MCF 10A (cell line): ENCODE measurements at places on chromosomes 12 and 14. TPM values are rescaled to one million over a fixed set of nuclear protein-coding genes. Genes with fewer than 3 reads are reported as not detected.
A peak's percentile ranks its signal among the peaks of the same experiment; 100 is the strongest.

OAS2 gene
- total RNA-seq: 0.33 and 0.71 TPM in 2 replicates

ACOT6 gene
- total RNA-seq: not detected in 2 replicates

MMP17 gene
- total RNA-seq: 4.3 and 5.4 TPM in 2 replicates

AMN gene
- 0.29 TPM in 1 of 2 replicates, not detected in the other for total RNA-seq

CLEC2B gene
- total RNA-seq: 1.8 and 2.2 TPM in 2 replicates

BCL2L14 gene
- not detected in 2 replicates for total RNA-seq

A2M gene
- not detected in 2 replicates for total RNA-seq

SRRM4 gene
- total RNA-seq: not detected in 2 replicates

RPGRIP1 gene
- not detected in 2 replicates for total RNA-seq

AVPR1A gene
- not detected in 2 replicates for total RNA-seq

DNA sequence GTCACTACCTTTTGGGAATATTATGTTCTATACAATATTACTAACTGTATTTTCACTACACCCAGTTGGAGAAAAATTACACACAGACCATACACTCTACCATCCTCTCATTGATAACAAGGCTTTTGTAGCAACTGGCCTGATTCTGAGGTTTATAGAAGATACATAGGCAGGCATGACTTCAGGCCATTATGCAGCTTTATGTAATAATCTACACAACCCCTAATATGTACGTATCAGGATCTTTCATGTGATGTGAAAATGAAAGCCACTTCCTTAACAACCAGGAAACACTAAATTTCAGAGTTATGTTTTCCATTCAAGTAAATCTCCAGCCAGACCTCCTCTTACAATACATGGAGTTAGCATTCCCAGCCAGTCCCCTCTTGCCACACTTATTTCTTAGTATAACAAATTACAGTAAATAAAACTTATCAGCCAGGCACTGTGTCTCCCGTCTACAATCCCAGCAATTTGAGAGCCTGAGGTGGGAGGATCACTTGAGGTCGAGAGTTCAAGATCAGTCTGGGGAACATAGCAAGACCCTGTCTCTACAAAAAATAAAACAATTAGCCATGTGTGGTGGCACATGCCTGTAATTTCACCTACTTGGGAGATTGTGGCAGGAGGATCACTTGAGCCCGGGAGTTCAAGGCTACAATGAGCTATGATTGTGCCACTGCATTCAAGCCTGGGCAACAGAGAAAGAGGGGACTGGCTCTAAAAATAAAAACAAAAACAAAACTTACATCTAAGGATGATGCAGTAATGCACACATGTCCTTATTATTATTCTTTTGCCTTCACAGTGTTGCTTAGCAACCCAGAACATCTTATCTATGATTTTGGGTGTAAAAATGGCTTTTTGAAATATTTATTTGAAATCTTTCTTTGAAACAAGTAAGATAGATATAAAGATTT lies 10.4 kb upstream of the OSBPL8 start:
- H3K36me3 ChIP-seq: peaks cover 5% of the 10 kb centered on the region
- no peaks in the 10 kb centered on the region for H3K27me3 ChIP-seq
- H3K4me1 ChIP-seq: no peaks in the 10 kb centered on the region
- no peak for DNase-seq
- H3K4me3 ChIP-seq: no peak overlapping the region
- H3K27ac ChIP-seq: no peak overlapping the region

GRCh38 chr12:3556716-3557115 lies 65.7 kb downstream of the PRMT8 start:
- no peaks in the 10 kb centered on the region for H3K4me1 ChIP-seq
- no peak for DNase-seq
- H3K36me3 ChIP-seq: no peaks in the 10 kb centered on the region

- DNase-seq: no peak
- H3K36me3 ChIP-seq: peaks cover 25% of the 10 kb centered on the region
- H3K4me1 ChIP-seq: peaks cover 6% of the 10 kb centered on the region
- peak overlapping the region; percentile 66 for H3K27ac ChIP-seq
- peak overlapping the region; percentile 83 for H3K4me3 ChIP-seq
- H3K27me3 ChIP-seq: no peaks in the 10 kb centered on the region
These were observed 384 bp upstream of the SMUG1 start for GRCh38 chr12:54189198-54189539.

DNA sequence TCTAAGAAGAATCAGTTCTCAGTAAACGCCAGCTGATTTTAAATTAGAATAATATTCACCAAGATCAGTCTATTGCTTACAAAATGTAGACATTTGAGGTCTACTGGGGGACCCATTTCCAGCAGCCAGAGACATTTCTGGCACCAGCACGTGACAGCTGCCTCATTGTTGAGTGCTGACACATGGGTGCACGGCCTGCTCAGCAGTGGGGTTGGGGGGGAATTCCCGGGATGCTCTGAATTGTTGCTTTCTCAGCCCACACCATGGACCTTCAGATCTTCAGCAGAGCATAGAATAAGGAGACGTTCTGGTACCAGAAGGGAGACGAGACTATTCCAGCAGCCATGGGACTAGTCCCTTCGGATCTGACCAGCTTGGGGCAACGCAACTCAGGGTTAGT lies 18.3 kb downstream of the PLEKHG7 start:
- H3K4me1 ChIP-seq: peaks cover 6% of the 10 kb centered on the region
- no peak overlapping the region for H3K27ac ChIP-seq
- no peaks in the 10 kb centered on the region for H3K36me3 ChIP-seq
- no peaks in the 10 kb centered on the region for H3K27me3 ChIP-seq
- H3K4me3 ChIP-seq: no peak overlapping the region
- no peak for DNase-seq

DNA sequence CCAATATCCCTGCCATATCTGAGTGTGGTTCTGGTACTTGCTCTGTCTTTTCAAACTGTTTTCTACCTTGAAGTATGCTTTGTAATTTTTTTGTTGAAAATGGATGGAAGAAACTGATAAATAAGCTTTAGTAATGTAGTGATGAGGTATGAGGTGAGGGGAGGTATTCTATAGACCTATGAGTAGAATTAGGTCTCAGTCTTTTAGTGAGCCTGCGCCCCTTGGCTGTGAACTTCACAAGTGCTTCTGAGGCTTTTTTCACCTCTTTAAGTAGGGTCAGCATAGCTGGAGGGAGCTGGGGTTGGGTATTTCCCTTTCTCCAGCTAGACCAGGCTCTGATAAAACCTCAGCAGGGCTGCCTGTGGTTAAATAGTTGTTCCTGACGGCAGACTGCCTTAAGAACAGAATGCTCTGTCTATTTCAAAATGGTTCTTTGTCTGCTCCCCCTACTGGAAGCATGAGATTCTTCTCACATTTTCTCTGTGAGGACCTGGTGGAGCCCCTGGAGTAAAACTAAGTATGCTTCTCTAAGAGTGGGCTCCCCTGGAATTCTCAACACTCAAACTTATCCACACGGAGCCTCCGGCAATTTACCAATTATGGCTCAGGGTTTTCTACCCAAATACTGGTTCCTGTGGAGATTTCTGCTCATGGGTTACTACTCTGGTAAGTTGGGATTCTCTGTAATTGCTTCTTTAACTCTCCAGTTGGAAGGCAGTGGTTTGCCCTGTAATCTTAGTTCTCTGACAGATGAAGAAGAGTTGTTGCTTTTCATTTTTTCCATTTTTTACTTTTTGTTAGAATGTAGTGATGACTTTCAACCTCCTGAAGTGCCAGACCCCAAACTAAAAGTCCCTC lies 13.1 kb downstream of the KRT5 start:
- H3K4me3 ChIP-seq: no peak overlapping the region
- DNase-seq: peak; percentile 75
- peaks cover 18% of the 10 kb centered on the region for H3K4me1 ChIP-seq
- H3K27ac ChIP-seq: peak overlapping the region; percentile 4

DNA sequence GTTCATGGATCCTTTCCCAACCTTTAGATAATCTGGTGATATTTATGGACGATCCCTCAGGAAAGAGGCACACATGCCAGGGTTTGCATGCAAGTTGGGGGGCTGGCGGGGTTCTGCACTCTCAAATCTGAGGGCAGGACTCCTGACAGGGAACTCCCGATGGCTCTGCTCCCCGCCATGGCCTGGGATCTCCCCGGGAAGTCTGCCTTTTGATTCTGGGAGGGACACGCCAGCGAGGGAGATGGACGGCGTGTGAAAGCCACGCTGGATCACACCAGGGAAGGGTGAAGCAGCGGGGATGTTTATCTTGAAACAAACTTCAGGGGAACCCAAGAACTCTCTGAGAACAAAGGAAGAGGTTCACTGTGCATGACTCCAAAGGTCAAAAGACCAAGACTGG lies 43.6 kb downstream of the LGMN start:
- H3K4me1 ChIP-seq: no peaks in the 10 kb centered on the region
- no peaks in the 10 kb centered on the region for H3K27me3 ChIP-seq
- H3K4me3 ChIP-seq: no peak overlapping the region
- peaks cover 12% of the 10 kb centered on the region for H3K36me3 ChIP-seq
- no peak overlapping the region for H3K27ac ChIP-seq

DNA sequence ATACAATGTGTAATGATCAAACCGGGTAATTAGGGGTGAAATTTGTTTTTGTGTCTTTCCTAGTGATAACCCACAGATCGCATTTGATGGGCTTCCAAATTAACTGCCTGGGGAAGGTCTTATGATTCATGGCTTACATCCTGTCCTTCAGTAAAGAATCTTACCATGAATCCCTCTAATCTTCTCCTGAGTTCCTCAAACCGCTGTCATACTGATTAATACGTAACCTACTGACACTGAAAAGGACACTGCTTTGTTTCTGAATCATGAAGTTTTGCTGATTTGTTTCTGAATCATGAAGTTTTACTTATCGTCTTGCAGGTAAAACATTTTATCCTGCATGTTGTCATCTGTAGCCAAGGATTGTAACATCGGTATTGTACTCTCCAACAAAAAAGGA lies 52.0 kb upstream of the CRY1 start:
- no peaks in the 10 kb centered on the region for H3K36me3 ChIP-seq
- no peaks in the 10 kb centered on the region for H3K4me1 ChIP-seq
- no peak overlapping the region for H3K27ac ChIP-seq

GRCh38 chr12:113189361-113189760 lies 3.8 kb downstream of the RITA1 start:
- DNase-seq: peak; percentile 89
- H3K4me1 ChIP-seq: peaks cover 24% of the 10 kb centered on the region
- peaks cover 50% of the 10 kb centered on the region for H3K36me3 ChIP-seq
- no peak overlapping the region for H3K27ac ChIP-seq
- H3K27me3 ChIP-seq: no peaks in the 10 kb centered on the region
- no peak overlapping the region for H3K4me3 ChIP-seq

GRCh38 chr12:40832668-40833067 lies 140.4 kb downstream of the CNTN1 start:
- no peak overlapping the region for H3K27ac ChIP-seq
- H3K36me3 ChIP-seq: no peaks in the 10 kb centered on the region
- DNase-seq: no peak
- peaks cover 14% of the 10 kb centered on the region for H3K4me1 ChIP-seq
- no peak overlapping the region for H3K4me3 ChIP-seq
- H3K27me3 ChIP-seq: no peaks in the 10 kb centered on the region

DNA sequence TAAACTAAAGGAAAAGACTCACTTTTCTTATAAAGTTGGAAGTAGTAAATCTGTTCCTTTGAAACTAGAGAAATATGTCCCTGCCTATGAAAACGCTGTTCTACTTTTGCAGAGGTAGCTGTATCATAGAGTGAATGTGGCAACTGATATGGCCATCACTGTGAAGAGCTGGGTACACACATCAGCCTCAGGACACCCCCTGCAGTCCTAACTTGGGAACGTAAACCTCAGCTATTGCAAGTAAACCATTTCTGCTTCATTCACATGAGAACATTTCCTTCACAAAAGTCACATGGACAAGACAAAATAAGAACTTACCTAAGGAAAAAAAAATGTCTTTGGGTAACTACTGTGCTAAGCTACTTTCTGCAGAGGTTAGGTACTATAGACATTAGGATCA lies 233.3 kb upstream of the PPFIA2 start:
- H3K4me3 ChIP-seq: no peak overlapping the region
- DNase-seq: peak; percentile 17
- H3K27me3 ChIP-seq: no peaks in the 10 kb centered on the region
- H3K27ac ChIP-seq: no peak overlapping the region
- no peaks in the 10 kb centered on the region for H3K36me3 ChIP-seq

GRCh38 chr14:74756326-74756725 lies 6.8 kb upstream of the YLPM1 start:
- no peaks in the 10 kb centered on the region for H3K36me3 ChIP-seq
- DNase-seq: no peak
- H3K4me1 ChIP-seq: no peaks in the 10 kb centered on the region

DNA sequence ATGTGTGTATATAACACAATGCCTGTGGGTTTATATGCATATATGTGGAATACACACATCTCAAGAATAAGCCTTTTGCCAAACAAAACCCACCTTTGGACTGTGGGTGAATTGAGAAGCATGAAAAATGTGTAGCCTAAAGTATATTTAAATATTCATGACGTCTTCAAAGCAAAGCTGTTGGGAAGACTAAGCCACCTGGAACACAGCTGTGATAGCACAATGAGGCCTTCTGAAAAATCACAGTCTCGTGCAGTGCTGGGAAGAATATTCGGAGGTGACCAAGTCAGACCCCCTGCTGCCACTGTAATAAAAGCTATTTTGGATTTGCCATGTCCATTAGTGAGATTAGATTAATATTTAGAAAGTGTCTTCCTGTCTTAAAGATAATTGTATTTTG lies 51.5 kb downstream of the SUDS3 start:
- no peak for DNase-seq
- H3K4me3 ChIP-seq: no peak overlapping the region
- no peaks in the 10 kb centered on the region for H3K27me3 ChIP-seq
- no peaks in the 10 kb centered on the region for H3K36me3 ChIP-seq
- no peak overlapping the region for H3K27ac ChIP-seq

- no peak overlapping the region for H3K27ac ChIP-seq
- peaks cover 64% of the 10 kb centered on the region for H3K36me3 ChIP-seq
- DNase-seq: no peak
- no peak overlapping the region for H3K4me3 ChIP-seq
- peaks cover 6% of the 10 kb centered on the region for H3K4me1 ChIP-seq
These were observed 26.9 kb downstream of the PLEKHG3 start for GRCh38 chr14:64731141-64731581.

- H3K27ac ChIP-seq: no peak overlapping the region
- peaks cover 19% of the 10 kb centered on the region for H3K4me1 ChIP-seq
- peak; percentile 62 for DNase-seq
- H3K36me3 ChIP-seq: peaks cover 5% of the 10 kb centered on the region
- peak overlapping the region; percentile 36 for H3K4me3 ChIP-seq
- H3K27me3 ChIP-seq: no peaks in the 10 kb centered on the region
These were observed 4.1 kb downstream of the CKB start for GRCh38 chr14:103518422-103519042.

GRCh38 chr12:88057994-88058718 lies 29.0 kb upstream of the C12orf50 start:
- peaks cover under 1% of the 10 kb centered on the region for H3K4me1 ChIP-seq
- H3K27ac ChIP-seq: no peak overlapping the region
- H3K27me3 ChIP-seq: no peaks in the 10 kb centered on the region

GRCh38 chr12:89261982-89262381 lies 90.3 kb downstream of the DUSP6 start:
- no peak overlapping the region for H3K4me3 ChIP-seq
- H3K4me1 ChIP-seq: no peaks in the 10 kb centered on the region
- no peaks in the 10 kb centered on the region for H3K36me3 ChIP-seq
- no peaks in the 10 kb centered on the region for H3K27me3 ChIP-seq
- DNase-seq: no peak

DNA sequence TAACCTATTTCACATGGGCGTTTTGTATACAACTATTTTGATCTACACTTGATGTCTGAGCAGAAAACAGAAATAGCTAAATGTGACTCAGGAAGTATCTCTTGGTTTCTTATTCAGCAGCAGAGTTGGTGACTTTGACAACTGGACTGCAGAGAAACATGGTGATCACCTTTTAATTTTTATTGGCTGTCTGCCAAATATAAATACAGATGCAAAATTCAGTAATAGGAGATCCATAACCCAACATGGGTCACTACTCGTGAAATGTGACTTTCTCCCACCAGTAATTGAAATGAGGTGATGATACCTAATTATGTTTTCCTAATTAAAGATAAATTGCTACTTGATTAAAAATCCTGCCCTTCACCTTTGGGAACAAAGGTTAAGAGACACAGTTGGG lies 487.1 kb downstream of the NELL2 start:
- no peaks in the 10 kb centered on the region for H3K27me3 ChIP-seq
- H3K4me3 ChIP-seq: no peak overlapping the region
- no peaks in the 10 kb centered on the region for H3K4me1 ChIP-seq
- no peak overlapping the region for H3K27ac ChIP-seq
